ENCODE measurements at places on chromosomes 3 and 15.
A peak's percentile ranks its signal among the peaks of the same experiment; 100 is the strongest.

- peak; percentile 98 for DNase-seq
Observed at GRCh38 chr3:117628823-117629291, 919.3 kb downstream of the TUSC7 start.

DNA sequence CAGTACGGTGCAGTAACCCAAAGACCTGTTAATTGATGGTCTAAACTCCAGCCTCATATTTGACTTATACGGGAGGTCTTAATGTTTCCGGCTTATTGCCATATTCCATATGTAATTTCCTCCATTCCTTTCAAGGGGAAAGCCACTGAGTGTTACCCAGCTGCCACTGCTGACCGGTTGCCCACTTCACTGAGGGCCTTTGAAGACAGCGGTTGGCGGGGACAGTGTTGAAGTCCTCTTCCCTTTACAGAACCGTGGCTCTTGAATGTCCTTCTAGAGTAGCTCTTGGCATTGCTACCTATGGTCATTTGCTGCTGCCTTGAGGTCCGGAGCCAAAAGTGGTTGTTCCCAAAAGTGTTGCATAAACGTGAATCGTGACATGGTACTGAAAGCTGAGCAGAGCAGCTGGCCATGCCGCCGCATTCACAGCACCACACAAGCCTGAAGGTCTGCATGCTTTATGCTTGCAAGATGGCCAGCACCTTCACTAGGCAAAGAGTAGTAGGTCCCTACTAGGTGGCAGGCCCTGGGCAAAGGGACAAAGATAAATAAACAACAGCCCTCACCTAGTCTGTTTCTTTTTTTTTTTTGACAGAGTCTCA is 51.7 kb upstream of the CTDSPL start:
- no peak for DNase-seq

DNA sequence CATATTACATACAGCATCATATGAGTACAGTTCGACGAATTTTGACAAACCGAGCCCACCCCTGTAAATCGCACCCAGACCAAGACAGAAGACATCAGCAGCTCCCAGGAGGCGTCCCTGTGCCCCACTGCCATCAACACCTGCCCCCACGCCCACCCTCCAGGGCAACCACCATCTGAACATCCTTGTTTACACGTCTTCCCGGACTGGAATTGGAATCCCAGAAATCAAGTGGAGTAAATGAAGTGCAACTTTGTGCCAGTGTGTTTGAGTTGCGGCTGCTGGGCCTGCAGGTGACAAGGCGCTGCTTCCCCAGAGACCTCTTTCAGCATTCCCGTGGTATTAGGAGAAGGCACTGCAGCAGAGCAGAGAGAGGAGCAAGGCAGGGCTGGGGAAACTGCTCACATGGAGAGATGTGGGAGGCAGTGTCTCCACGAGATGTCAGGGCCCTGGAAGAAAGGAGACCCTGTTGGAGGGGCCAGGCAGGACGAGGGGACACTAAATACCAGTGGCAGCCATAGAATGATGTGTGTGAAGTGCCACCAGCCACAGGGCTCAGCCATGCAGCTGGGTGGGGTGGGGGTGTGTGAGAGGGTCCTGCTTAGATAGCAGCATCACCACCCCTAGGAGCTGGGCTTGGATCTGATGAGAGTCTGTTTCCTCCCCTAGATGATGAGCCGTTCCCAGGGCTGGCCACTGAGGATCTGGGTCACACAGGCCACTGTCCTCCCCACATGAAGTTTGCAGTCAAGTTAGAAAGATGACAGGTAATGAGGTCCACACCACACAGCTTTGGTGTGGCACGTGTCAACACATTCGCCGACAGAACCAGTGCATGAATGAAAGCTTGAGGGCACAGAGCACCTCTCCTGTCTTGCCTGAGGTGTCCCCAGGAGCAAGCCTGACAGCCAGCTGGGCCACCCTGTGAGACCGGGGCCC is 33.4 kb upstream of the PCSK6 start:
- no peak for DNase-seq

- DNase-seq = no peak
Observed at GRCh38 chr15:83612226-83612625, 41.7 kb upstream of the ADAMTSL3 start.

DNA sequence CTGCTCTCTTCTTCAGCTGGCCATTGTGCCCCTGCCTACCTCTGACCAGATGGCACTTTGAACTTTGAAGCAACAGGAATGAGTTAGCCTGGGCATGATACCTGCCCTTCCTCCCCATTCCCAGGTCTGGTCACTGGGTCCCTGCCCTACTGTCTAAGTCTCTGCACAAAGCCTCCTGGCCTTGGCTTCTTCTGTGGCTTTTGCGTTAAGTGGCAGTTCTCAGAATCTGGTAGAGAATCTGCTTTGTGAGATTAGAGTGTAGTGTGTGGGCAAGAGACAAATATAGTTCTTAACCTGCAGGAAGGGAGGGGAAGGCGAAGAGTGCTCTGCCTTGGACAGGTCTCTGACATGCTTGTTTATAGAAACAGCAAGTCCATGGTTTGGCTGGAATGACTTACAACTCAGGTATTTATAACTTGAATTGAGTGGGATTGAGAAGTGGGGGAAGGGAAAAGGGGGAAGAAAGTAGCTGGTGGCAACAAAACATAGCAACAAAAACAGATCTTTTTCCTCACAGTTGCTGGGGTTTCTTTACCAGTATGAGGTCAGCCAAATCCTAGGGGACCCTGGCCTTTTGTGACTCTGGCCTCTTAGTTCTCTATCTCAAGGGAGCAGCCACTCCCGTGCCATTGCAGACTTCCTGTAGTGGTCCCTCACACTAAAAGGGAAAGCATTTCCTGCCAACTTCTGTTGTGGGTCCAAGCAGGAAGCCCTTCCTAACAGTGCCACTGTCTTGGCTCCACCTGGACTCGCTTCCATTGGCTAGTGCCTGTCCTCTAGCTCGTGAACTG is 16.7 kb downstream of the MAPKBP1 start:
- DNase-seq = no peak

DNA sequence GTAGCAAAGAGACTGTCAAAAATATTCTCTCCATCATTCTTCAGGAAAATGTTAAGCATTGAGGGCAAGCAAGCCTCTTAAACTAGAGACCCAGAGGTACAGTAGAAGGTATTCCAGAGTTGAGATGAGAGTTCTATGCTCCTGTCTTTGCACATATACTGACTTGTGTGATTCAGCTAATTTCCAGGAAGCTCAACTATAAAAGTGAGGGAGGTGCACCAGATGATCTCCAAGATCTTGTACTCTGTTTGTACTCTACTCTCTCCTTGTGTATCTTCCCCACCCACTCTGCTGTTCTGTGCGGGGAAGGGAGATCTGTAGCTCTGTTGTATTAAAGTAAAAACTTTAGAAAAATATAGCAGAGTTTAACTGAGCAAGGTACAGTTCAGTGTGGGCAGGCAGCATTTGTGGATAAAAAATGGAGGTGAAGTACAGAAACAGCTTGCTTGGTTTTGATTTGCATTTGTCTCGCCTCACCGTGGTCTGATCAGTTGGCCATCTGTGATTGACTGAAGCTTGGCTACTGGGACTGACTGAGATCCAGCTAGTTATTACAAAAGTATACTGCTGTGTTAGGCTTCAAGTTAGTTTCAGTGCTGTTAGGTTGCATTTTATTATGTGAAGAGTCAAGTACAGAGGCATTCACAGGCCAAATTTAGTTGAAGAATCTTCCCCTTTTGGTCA is 463.1 kb upstream of the GOLIM4 start:
- DNase-seq = no peak

DNA sequence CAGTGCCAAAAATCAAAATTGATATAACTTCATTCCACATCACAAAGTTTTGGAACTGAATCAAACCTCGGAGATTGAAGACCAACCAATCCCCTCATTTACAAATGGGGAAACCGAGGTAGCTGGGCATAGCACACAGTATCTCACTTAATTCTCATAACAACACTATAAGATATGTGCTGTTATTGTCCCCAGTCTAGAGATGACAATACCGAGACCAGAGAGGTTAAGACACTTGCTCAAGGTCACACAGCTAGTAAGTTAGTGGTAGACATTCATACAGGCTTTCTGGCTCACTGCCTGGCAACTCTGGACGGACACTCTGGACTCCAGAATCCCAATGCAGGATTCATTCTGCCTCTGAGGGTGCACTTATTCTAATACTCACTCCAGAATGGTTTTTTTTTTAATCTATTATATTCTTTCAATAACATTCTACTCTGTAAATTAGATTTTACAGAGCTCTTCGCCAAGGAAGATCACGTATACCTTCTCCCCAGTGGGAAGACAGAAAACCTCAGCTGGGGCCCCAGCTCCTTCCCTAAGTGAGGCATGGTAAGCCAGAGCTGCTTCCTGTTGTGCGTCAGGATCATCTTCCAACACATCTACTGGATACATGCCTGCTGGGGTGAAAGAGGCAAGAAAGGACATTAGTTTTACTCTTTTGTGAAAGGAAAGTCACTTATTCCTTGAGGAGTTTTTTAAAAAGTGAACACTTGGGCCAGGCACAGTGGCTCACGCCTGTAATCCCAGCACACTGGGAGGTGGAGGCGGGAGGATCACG is 128.4 kb upstream of the IGF1R start:
- DNase-seq = no peak

GRCh38 chr3:107651782-107652181 is 129.0 kb downstream of the BBX start:
- DNase-seq = no peak

- no peak for DNase-seq
Observed at GRCh38 chr3:68764554-68764953, 167.8 kb downstream of the TAFA4 start.

GRCh38 chr15:40857601-40858341 is 13.9 kb downstream of the SPINT1 start:
- DNase-seq = peak; percentile 18

DNA sequence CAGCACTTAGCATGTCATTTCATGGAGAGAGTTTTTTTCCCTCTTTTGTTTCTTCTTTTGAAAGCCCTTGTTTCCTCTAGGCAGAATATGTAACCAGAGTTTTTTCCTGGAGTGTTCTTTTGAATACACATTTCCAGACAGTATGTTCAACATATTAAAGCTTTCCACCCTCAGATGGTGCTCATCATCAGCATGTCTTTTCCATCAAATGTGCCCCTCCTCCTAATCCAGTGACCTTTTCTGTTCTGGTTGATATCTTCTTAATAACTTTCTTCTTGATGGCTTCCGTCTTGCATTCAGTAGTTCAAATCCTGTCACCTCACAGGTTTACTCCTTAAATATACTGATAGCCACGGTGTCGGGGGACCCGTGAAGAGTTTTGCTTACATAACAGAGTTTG is 78.6 kb downstream of the FNDC3B start:
- no peak for DNase-seq

DNA sequence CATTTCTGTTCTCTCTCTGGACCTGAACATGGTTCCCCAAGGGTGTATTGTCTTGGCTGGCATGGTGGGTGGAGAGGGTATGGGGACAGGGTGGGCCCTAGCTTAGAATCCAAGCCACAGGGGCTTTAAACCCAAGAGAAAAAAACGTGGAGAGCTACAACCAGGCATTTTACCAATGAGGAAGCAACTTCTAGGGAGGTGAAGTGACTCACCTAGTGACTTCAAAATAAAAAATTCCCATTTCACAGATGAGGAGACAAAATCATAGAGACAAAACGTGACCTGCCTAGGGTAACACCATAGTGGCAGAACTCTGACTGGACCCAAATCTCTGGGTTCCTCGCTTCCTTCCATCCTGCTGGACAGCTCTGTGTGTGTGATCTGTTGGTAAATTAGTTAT is 216.8 kb downstream of the RPLP1 start:
- DNase-seq = no peak

- DNase-seq = no peak
Observed at GRCh38 chr15:82714016-82714415, 4.3 kb upstream of the AP3B2 start.

DNA sequence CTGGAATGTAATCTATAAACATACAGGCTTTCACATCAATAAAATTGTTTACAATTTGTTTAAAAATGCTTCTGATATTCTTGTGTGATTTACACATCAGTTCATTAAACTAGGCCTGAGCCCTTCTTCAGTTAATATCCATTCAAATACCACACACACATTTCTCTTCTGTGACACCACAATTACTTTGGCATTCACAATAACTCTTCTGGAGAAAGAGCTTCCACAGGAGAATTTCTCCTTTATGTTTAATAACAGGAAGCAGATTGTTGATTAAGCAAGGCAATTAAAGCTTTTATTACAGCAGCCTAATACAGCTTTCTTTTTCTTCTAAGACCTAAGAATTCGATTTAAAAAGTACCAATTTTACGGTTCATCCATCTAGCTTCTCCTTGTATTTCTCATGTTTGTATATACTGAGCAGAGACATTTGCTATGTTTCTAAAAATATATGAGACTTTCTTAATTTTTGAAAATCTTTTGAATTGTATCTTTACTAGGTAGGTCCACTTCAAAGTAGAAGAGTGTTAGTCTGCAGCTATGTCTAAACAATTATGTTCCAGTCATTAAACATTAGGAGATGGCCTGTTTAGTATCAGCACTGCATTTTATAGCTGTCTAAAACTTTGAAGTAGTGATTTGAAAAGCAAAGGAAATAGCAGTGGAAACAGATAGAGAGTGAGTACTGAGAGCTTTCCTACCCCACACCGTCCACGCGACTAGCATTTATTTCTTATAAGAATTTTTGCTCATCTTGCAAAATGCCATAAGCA is 511.1 kb upstream of the UBE2E2 start:
- no peak for DNase-seq

GRCh38 chr15:64701482-64702184 is 73.8 kb downstream of the RBPMS2 start:
- DNase-seq = no peak

GRCh38 chr15:92624401-92624991 is 31.1 kb downstream of the FAM174B start:
- no peak for DNase-seq

DNA sequence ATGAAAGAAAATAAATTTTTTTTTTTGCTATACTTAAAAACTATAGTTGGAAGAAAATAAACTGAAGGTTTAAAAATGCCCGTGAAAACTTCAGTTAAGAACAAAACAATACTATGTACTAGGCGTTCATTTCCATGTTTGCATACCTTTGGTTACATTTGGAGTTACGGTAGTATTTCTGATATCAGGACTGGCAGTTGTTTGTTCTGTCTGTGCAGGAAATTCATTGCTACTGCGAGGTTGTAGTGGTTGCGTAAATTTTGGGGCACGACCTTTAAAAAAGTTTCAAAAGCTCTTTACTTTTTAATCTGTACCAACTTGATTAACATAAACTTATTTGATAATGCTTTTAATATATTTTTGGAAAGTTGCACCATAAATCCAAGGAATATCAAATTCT is 47.9 kb downstream of the ST3GAL6 start:
- no peak for DNase-seq

All from NCI-H1092 (cell line).